Cardiac septum (tissue), 1 donor: ENCODE measurements at places on chromosomes 11 and 22. TPM values are rescaled to one million over a fixed set of nuclear protein-coding genes. Genes with fewer than 3 reads are reported as not detected.
A peak's percentile ranks its signal among the peaks of the same experiment; 100 is the strongest.

The APOBEC3H gene
- not detected for total RNA-seq

- DNase-seq = peak; percentile 92
These were observed at the start of gene SIPA1 for GRCh38 chr11:65637794-65638419. Gene SIPA1, plus strand, starts transcription at chr11:65638101. Its CDS starts 2,821 bp downstream, at chr11:65640922.

DNA sequence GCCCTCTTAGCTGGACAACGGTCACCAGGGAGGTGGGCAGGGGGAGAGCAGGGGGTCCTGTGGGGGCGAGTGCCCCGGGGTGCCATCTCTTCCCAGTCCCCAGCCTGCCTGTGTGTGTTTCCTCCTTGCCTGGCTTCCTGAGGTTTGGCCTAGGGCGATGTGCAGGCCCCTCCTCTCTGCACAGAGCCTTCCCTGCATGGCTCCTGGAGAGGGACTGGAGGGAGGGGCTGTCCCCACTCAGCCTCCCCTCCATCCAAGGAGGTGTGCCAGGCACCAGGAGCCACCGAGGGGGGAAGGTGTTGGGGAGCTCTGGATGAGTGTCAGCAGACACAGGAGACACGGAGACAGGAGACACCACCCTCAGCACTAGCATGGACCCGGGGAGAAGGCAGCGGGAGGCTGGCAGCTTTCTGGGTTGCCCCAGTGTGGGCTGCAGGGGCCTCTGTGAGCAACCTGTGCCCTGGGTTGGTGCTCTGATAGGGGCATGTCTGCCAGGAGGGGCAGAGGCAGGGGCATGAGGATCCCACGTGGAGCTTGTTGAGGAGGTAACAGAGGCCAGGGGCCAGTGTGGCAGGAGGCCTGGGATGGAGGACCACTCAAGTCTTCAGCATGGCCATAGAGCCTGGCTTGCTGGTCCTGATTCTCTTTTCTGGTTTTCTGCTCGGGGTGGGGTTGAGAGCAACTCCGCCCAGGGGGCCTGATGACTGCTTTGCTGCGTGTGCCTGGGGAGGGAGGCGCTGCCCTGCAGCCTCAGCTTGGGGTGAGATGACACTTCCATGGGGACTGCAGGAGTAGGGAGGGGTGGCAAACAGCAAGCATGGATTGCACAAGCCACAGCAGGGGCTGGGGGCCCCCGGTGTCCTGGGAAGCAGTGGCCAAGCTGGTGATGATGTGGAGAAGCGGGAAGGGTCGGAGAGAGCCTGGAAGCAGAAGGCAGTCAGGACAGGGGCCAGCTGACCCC, 78.8 kb downstream of the ST3GAL4 start:
- DNase-seq = no peak

DNA sequence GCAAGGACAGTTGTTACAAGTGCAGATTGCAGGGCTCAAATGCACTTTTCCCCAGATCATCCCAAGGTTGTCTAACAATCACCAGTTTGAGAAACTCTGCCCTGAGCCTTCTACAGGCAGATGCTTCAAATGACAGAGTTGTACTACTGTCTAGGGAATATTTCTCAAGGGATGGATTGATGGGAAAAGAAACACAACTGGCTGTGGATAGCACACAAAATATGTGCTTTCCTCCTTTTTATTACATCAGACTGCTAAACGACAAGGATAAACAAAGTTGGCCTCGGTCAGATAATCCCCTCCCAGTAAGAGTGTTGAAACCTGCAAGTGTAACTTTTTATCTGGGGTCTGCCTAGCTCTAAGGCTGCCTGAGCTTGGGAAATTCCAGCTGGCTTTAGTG, 46.6 kb upstream of the SORL1-AS1 start:
- DNase-seq = no peak

GRCh38 chr22:29907753-29908515, 25.0 kb downstream of the MTMR3 start:
- peak; percentile 88 for DNase-seq

The RANBP1 gene
- total RNA-seq = 45.9 TPM

DNA sequence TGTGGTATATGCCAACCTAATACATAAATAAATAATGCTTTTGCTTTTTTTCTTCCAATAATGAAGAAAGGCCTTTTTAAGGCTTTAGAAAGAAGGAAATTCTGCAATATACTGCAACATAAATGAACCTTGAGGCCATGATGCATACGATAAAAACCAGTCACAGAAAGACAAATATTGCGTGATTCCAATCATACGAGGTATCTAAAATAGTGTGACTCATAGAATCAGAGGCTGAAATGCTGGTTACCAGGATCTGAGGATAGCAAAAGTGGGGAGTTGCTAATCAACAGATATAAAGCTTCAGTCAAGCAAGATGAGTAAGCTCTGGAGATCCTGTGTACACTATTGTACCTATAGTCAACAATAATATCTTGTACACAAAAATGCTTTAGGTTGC, 24.2 kb downstream of the MS4A6A start:
- no peak for DNase-seq

- no peak for DNase-seq
These were observed 490.4 kb downstream of the MN1 start for GRCh38 chr22:27310966-27311697.

- DNase-seq = peak; percentile 68
These were observed 11.2 kb upstream of the SF1 start for GRCh38 chr11:64789331-64790204.

GRCh38 chr11:78351979-78352841, 65.4 kb downstream of the GAB2 start:
- no peak for DNase-seq

DNA sequence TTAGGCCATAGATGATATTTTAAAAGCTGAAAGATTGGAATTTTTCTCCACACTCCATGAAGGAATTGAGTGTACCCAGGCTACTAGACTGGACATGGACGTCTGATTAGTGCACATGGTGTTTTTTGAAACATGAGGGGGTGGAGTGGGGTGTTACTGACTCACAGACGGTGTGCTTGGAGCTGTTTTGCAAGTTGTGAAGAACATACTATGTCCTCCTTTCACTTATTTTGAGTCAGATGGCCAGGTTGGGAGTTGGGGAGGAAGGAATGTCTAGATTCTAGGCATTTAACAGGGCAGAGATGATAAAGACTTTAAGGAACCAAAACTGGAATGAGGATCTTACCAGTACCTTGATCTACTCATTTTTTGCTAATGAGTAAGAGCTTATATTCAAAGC, 158.1 kb upstream of the MTNR1B start:
- no peak for DNase-seq

- DNase-seq = no peak
These were observed 8.4 kb downstream of the EMSY start for GRCh38 chr11:76453248-76453647.

DNA sequence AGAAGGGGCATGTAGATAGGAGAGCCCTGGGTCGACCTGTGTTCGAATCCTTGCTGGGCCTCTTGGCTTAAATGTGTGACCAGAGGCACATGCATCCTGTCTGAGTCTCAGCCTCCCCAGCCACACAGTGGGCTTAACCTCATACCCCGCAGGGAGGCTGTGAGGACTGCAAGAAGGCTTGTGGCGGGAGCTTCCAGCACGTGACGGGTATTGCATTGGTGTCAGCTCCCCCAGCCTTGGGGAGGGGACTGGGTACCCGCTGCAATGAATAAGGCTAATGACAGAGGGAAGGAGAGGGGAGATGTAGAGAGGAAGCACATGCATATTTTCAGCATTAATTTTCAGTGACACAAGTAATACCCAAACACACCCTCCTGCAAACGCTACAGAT, 8.1 kb downstream of the RASD2 start:
- no peak for DNase-seq

The LDHAL6A gene
- not detected for total RNA-seq

- no peak for DNase-seq
These were observed 3.0 kb downstream of the ME3 start for GRCh38 chr11:86669424-86669823.

GRCh38 chr11:27187075-27187847, 146.6 kb downstream of the BBOX1 start:
- no peak for DNase-seq

The SLC22A6 gene
- not detected for total RNA-seq

GRCh38 chr22:21628386-21629254, 1.2 kb downstream of the YDJC start:
- no peak for DNase-seq

- DNase-seq = no peak
These were observed 1078.0 kb downstream of the NTM start for GRCh38 chr11:132448334-132448995.

- no peak for DNase-seq
These were observed 23.0 kb downstream of the CCDC15 start for GRCh38 chr11:124977006-124977405.

GRCh38 chr11:76288166-76288980, 82.1 kb upstream of the WNT11 start:
- DNase-seq = no peak

The PLA2G3 gene
- not detected for total RNA-seq

DNA sequence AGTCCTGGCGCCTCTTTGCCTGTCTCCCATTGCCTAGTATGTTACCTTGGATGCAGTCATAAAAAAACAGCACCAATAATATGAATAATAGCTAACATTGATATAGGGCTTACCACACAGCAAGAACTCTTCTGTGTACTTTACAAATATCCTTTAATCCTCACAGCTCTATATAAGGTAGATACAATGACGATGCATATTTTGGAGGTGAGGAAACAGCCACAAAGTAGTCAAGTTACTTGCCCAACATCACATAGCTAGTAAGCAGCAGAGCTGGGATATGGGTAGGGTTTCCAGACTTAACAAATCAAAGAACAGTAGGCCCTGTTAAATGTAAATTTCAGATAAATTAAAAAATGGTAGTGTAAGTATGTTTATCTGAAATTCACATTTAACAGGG, 128.8 kb downstream of the ST3GAL4 start:
- no peak for DNase-seq

DNA sequence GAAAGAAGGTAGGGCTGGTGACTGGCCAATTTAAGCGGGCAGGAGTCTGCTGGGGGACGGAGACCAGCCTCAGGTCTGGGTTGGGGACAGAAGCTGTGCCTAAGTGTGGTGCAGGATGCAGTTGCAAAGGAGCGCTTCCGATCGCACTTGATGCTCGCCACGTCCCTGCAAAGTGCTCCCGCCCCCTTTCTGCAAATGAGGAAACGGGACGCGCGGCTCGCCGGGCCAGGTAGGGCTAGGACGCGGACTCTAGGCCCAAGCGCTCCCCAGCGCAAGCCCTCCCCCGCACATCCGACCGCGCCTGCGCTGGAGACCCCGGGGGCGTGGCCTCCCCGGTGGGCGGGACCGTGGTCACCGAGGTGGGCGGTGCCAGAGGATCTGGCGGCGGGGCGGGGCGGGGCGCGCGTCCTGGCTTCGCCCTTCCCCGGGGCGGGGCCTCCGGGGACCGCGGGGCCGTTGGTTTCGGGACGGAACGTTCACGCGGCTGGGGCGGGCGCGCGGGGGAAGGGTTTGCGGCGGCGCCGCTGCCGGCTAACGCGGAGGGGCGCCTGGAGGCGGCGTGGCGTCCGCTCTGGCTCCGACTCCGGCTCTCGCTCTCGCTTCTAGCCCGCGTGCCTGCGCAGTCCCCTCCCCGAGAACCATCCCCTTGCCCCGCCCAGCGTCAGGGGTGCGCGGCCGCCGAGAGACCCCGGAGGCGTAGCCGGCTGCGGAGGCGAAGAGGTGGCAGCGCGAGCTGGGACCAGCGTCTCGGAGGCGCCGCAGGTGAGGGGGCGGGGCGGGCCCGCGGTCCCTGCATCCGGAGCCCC, at the start of gene FAM118A:
Gene FAM118A (plus strand): TSS at position 513 of the 806 bp plus-strand sequence. CDS start 12,446 bp downstream, outside the sequence.
- peak; percentile 99 for DNase-seq

DNA sequence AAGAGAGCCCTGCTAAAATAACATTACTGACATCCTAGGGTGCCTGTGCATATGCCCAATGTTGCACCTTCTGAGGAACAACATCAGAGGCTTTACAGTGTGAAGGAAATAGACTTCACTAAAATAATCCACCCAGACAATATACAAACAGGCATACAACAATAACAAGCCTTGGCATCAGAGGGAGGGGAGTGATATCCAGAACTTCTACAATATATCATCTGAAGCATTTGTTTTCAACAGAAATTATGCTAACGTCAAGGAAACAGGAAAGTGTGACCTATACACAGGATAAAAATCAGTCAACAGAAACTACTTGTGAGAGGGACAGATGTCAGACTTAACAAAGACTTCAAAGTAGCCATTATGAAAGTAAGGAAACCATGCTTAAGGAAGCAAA, 81.3 kb downstream of the CTNND1 start:
- DNase-seq = no peak

The DLG2 gene
- total RNA-seq = 9.9 TPM

The CTSF gene
- total RNA-seq = 57.6 TPM

DNA sequence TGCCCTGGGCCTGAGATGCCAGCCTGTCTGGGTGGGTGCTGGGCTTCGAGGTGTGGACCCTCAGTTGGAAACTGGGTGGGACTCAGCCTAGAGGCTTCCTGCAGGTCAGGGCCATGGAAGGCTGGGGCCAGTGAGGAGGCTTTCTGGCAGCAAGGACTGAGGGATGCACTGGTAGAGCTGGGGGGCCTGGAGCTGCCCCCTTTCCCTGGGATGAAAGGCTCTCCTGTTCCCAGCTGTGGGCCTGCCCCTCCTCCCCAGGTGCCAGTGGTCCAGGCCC, 2.5 kb downstream of the SEPTIN5 start:
- no peak for DNase-seq

DNA sequence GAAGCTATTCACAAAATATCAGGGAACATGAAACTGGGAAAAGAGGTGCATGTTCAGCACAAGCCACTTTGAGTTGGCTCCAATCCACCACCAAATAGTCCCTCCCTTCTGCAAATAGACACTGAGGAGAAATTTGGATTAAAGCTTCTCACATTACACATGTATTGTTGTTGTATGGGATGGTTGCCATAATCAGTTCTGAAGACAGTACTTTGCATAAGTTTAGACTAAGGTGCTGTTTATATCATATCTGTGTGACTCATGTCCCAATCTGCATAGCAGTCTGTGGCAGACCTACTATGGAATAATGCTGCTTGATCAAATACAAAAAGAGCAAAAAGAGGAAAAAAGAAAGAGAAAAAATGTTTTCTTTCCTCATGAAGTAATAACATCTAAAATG, 376.7 kb upstream of the DDI1 start:
- no peak for DNase-seq

The OR52N4 gene
- total RNA-seq = not detected

GRCh38 chr11:38156495-38157146, 1558.6 kb upstream of the RAG2 start:
- DNase-seq = no peak

The KDM4D gene
- 0.83 TPM for total RNA-seq

The MMP12 gene
- not detected for total RNA-seq

GRCh38 chr22:41805639-41806038, 5.2 kb downstream of the CCDC134 start:
- no peak for DNase-seq
